HCT116 (cell line): ENCODE measurements at places on chromosomes 3 and 15. TPM values are rescaled to one million over a fixed set of nuclear protein-coding genes. Genes with fewer than 3 reads are reported as not detected.

- no peak for DNase-seq
- no peak overlapping the region for H3K4me3 ChIP-seq
- H3K27me3 ChIP-seq, result no peaks in the 10 kb centered on the region
Observed at GRCh38 chr3:150783316-150783715, 20.3 kb upstream of the SIAH2 start.

DNA sequence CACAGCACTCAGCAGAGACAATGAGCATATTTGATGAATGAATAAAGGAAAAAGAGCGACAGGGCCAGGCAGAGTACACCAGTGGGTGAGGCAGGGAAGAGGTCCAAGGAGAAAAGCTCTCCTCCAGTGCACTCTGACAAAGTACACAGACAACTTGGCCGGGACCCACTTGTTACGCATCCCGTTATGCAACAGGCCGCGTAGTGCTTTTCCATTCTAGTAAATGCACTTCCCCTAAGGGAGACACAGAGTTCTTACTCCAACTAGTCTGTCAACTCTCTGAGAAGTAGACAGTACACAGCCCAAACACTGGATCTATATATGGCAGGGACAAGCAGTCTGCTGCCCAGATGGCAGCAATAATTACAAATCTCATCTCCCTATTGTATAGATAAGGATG lies 18.5 kb downstream of the LARP6 start:
- H3K4me1 ChIP-seq, result peaks cover 16% of the 10 kb centered on the region
- H3K27ac ChIP-seq, result no peak overlapping the region
- no peaks in the 10 kb centered on the region for H3K27me3 ChIP-seq
- no peak for DNase-seq
- peaks cover 10% of the 10 kb centered on the region; the same call in 1 of the 2 replicates for H3K36me3 ChIP-seq
- H3K4me3 ChIP-seq, result no peak overlapping the region

- no peak for DNase-seq
- no peaks in the 10 kb centered on the region for H3K36me3 ChIP-seq
- H3K4me1 ChIP-seq, result no peaks in the 10 kb centered on the region; the same call in 1 of the 2 replicates
- peaks cover 55% of the 10 kb centered on the region for H3K27me3 ChIP-seq
Observed at GRCh38 chr15:29435811-29436210, 166.2 kb upstream of the NSMCE3 start.

GRCh38 chr3:45909542-45909941 lies 23.2 kb downstream of the CCR9 start:
- H3K36me3 ChIP-seq, result no peaks in the 10 kb centered on the region
- H3K27me3 ChIP-seq, result no peaks in the 10 kb centered on the region
- H3K4me3 ChIP-seq, result no peak overlapping the region
- H3K4me1 ChIP-seq, result no peaks in the 10 kb centered on the region
- H3K27ac ChIP-seq, result no peak overlapping the region

- DNase-seq, result no peak
- no peaks in the 10 kb centered on the region for H3K36me3 ChIP-seq
- no peaks in the 10 kb centered on the region for H3K27me3 ChIP-seq
Observed at GRCh38 chr3:20458994-20459716, 273.1 kb upstream of the SGO1 start.

GRCh38 chr3:156184156-156184555 lies 63.8 kb downstream of the KCNAB1 start:
- no peaks in the 10 kb centered on the region for H3K36me3 ChIP-seq
- no peak overlapping the region for H3K27ac ChIP-seq
- no peaks in the 10 kb centered on the region for H3K4me1 ChIP-seq
- DNase-seq, result no peak

- H3K4me1 ChIP-seq, result peaks cover 11% of the 10 kb centered on the region; the same call in 1 of the 2 replicates
- no peak overlapping the region for H3K4me3 ChIP-seq
- DNase-seq, result no peak
Observed at GRCh38 chr3:13012221-13012691, 61.0 kb downstream of the IQSEC1 start.

Gene SLC28A2
- total RNA-seq, result not detected

Gene TGM4
- total RNA-seq, result not detected

Gene FANCD2OS
- not detected for total RNA-seq

Gene CHRNA7
- total RNA-seq, result 6.8 TPM

Gene DUOX1
- total RNA-seq, result 19.6 TPM
